ENCODE measurements at places on chromosomes 1 and 21.

DNA sequence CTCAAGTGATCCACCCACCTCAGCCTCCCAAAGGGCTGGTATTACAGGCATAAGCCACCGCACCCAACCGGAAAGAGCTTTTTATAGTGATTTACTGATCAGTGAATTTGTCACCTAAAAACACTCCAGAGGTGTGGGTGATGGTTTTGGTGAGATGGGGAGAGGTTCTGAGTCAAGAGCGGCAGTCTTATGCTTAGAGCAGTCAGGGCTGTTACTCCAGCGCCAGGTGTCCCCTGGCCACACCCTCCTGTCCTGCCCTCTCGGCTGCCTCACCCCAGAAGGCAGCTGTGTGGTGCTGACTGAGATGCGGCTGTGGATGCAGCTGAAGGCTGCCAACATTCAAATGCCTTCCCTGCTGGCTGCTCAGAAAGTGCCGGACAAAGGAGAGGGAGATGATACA lies 94.5 kb upstream of the LPGAT1 start:
- DNase-seq: no peak

DNA sequence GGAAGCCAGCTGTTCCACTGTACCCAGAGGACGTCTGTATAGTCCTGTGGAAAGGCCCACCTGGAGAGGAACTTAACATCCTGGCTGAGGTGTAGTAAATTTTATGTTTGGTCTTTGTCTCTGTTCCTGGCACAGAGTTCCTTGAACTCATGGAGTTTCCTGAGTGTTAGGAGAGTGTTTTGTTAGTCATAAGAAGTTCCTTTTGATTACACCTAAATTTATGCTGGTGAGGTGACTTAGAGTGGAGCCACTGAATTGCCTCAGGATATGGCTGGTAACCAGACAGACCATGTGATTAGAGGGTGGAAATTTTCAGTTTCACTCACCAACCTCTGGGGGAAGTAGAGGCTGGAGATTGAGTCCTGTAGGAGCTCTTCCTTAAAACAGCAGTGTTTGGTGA lies 57.9 kb downstream of the RASAL2 start:
- DNase-seq: no peak

DNA sequence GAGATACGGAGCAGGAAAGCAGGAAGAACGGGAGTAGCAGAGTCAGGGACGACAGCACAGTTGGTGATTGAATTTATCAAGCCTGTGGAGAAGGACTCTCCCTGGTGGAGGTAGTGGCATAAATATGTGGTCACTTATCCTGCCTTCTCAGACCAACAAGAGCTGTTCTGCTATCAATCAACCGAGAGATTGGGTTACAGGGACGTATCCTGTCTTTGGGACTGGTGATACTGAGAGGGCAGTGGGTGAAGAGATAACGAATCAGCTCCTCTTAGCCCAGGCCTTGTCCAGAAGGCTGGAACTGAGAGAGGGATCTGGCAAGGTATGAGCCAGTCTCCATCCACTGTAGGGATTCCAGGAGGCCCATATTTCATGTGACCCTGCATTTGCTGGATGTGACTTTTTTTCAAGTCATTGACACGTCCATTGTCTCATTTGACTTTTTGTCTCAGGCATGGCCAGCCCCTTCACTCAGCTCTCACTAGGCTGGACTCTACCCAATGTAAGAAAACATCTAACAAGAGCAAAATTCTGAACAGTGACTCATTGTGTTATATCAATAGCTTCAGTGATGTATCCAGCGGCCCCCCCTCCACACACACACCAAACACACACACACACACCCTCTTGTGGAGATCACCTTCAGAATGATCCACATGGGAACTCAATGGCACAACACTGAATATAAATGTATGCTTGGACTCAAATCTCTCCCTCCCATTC lies 11.3 kb downstream of the C1orf116 start:
- no peak for DNase-seq

DNA sequence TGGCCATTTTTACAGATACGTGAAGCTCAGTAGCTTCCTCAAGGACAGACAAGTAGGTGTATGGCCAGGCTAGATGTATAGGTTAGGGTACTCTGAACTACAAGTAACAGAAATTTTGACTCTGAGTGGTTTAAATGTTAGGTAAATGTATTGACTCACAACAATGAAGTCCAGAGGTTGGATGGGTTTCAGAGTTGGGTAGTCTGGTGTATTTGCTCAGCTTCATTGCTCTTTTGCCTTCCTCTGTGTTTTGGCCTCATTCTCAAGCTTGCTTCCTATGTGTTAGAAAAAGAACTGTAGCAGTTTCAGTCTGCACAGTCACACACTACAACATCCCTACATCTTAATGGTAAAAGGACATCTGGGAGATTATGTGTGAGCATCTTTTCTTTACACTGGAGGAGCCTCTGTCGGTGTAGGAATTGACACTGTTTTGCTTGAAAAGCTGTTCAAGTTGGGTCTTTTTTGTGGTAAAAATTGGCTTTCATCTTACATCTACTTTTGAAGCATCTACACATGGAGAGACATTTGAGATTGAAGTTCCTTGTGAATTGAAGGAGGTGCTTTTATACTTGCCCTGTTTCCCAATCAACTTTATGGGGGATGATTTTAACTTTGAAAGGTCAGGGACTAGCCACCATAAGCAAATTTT lies 64.4 kb downstream of the MAST2 start:
- DNase-seq: no peak

DNA sequence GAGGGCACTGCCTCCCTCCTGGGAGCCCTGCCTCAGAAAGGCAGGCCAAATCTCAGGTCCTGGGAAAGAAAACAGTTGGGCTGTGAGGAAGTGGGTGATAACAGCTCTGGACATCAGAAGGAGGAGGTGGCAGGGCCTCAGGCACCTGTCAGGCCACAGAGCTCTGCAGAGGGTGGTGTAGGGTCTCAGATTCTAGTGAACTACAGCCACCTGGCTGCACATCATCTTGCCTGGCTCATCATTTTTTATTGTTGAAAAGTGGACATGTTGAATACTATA lies 15.3 kb upstream of the ZNF678 start:
- no peak for DNase-seq

GRCh38 chr1:31510304-31510703 lies 66.0 kb upstream of the TINAGL1 start:
- DNase-seq: no peak

GRCh38 chr1:174743654-174744561 lies 255.8 kb upstream of the CACYBP start:
- peak; percentile 2 for DNase-seq
